ENCODE measurements at places on chromosomes 2 and 18. TPM values are rescaled to one million over a fixed set of nuclear protein-coding genes. Genes with fewer than 3 reads are reported as not detected.

SERTAD2 gene
- 9.5 TPM for total RNA-seq

HEATR5B gene
- 37.6 TPM for total RNA-seq

MAPRE3 gene
- 0.17 TPM for total RNA-seq

TDRD15 gene
- not detected for total RNA-seq

KIF1A gene
- 0.05 TPM for total RNA-seq

TRPM8 gene
- not detected for total RNA-seq

CDKL4 gene
- total RNA-seq, result 0.51 TPM

CDH20 gene
- not detected for total RNA-seq

SCG2 gene
- 0.05 TPM for total RNA-seq

SLC39A6 gene
- 18.2 TPM for total RNA-seq

IL36G gene
- total RNA-seq, result not detected

IL18R1 gene
- total RNA-seq, result 1.4 TPM

RAMP1 gene
- not detected for total RNA-seq

DES gene
- not detected for total RNA-seq

USP14 gene
- total RNA-seq, result 22.0 TPM

GALNT14 gene
- total RNA-seq, result 1.7 TPM

SERPINB11 gene
- total RNA-seq, result not detected

CNGA3 gene
- not detected for total RNA-seq

PRSS56 gene
- total RNA-seq, result not detected

FAM237A gene
- not detected for total RNA-seq

DPP4 gene
- total RNA-seq, result 175 TPM

C2orf15 gene
- total RNA-seq, result not detected

NEU4 gene
- total RNA-seq, result not detected

CPO gene
- total RNA-seq, result not detected

CREG2 gene
- 1.4 TPM for total RNA-seq

RNF103 gene
- total RNA-seq, result 25.4 TPM

CXXC1 gene
- total RNA-seq, result 51.3 TPM

KLHL14 gene
- 0.85 TPM for total RNA-seq

DLGAP1 gene
- total RNA-seq, result 0.17 TPM

NR4A2 gene
- 0.17 TPM for total RNA-seq

FOXD4L1 gene
- 0.17 TPM for total RNA-seq

VWA3B gene
- total RNA-seq, result not detected

ALPP gene
- total RNA-seq, result not detected

PLEK gene
- 0.17 TPM for total RNA-seq

RNF149 gene
- total RNA-seq, result 41.5 TPM

RFTN2 gene
- total RNA-seq, result 14.4 TPM

MZT2B gene
- 188 TPM for total RNA-seq

ARPC2 gene
- total RNA-seq, result 352 TPM

MAP3K19 gene
- not detected for total RNA-seq

C2orf92 gene
- total RNA-seq, result 0.88 TPM

LRP1B gene
- total RNA-seq, result under 0.01 TPM

FAM228A gene
- 0.28 TPM for total RNA-seq

SIGLEC15 gene
- not detected for total RNA-seq

SRD5A2 gene
- not detected for total RNA-seq

DOCK10 gene
- 4.1 TPM for total RNA-seq

CTAGE1 gene
- not detected for total RNA-seq

OTOF gene
- 73.3 TPM for total RNA-seq

SIX2 gene
- 0.09 TPM for total RNA-seq

CABLES1 gene
- total RNA-seq, result 43.3 TPM

TET3 gene
- total RNA-seq, result 8.7 TPM
